Occipital lobe (tissue), 3 donors: ENCODE measurements at places on chromosomes 6 and 20. TPM values are rescaled to one million over a fixed set of nuclear protein-coding genes. Genes with fewer than 3 reads are reported as not detected.

FABP7 gene
- total RNA-seq: 1,309 TPM

DNA sequence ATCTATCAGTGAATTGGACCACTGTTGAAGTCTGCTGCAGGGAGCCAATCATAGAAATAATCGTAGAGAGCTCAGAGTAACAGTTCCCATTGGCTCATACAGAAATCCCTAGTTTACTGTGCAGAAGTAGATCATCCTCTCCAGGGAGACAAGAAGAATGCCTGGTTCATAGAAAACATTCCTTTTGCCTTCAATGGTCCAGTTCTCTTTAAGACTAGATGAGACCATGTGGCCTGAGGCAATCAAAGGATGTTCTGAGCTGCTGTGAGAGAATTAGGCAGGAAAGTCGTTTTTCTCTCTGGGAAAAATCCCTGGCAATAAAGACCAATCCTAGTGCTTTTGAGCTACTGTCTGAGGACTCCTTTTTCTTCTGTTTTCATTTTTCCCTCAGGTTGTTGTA lies 208.4 kb downstream of the CENPW start:
- no peak for DNase-seq

DNA sequence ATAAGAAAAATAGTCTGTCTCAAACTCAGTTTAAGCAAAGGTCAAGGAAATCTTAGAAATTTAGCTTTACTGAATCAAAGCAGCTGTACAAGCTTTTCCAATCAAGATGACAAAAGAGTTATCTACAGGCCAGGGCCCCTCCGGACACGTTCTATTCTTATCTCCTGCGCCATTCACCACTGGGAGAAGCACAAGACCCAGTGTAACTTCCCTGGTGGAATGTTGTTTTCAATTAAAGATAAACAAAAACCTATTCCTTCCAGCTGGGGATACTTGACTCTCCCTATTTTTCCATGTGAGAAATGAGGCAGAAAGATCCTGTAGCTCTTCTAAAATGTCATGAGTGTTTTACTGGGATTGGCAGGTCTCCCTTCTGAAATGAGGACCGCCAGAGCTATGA lies 123.3 kb downstream of the TBX18 start:
- DNase-seq: no peak

TAGAP gene
- 1.4 TPM for total RNA-seq

GRCh38 chr6:90463359-90463758 lies 123.5 kb downstream of the MAP3K7 start:
- DNase-seq: no peak

DNA sequence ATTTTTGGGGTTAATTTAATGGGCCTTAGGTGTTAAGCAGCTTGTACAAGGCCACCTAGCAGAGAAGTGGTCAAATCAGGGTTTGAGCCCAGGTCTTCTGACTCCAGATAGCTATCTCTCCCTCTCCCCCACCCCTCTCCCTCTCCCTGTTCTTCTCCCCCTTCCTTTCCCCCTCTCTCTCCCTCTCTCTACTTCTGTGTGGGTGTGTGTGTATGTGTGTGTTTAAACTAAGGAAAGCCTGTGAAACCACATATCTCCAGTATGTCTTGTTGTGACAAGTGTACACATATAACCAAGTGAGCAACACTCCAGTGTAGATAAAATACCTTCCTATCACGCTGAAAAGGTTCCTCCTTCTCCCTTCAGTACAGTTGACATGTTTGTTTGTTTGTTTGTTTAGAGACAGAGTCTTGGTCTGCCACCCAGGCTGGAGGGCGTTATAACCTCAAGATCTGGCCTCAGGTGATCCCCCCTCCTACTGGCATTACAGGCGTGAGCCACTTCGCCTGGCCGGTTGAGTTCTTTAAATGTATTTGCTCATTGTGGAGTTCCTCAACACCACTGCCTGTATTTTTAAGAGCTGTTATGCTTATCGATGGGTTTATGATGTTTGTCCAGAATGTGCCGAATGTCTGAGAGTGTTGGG lies 140.4 kb downstream of the JARID2 start:
- DNase-seq: no peak

DNA sequence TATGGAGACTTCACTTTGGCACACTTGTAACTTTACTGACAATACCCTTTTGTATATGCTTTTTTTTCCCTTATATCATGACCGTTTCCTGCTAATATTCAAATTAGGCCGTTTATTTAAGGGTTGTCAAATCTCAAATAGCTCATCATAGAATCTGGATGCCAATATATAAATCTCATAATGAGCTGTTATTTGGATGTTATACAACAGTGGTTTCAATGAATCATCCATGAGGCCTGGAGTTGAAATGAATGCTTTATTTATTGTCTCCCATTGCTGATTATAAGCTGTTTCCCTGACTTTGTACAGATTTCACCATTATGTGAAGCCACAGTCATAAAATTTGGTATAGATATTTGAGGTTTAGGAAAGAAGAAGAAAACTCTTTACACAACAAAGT lies 256.1 kb downstream of the PLCB1 start:
- DNase-seq: no peak

GRCh38 chr6:16089232-16090062 lies 39.4 kb upstream of the MYLIP start:
- DNase-seq: no peak

PPP1R3G gene
- 1.2 TPM for total RNA-seq

- no peak for DNase-seq
Observed at GRCh38 chr20:44700306-44700705, 14.9 kb upstream of the CCN5 start.

EYS gene
- 0.78 TPM for total RNA-seq

GUCA1A gene
- total RNA-seq: 2.2 TPM

SYNDIG1 gene
- 32.6 TPM for total RNA-seq

- DNase-seq: no peak
Observed at GRCh38 chr6:30073489-30074235, 1.9 kb downstream of the RNF39 start.

- no peak for DNase-seq
Observed at GRCh38 chr20:49171909-49172308, 16.2 kb downstream of the STAU1 start.

GRCh38 chr6:129709196-129709768 lies 695 bp downstream of the ARHGAP18 start:
- no peak for DNase-seq

APOM gene
- not detected for total RNA-seq

GPX5 gene
- not detected for total RNA-seq
